Right renal cortex interstitium (tissue), 3 donors: ENCODE measurements at places on chromosomes 3 and 15.

- no peak for DNase-seq
These were observed 40.6 kb downstream of the ITPR1 start for GRCh38 chr3:4533489-4534443.

DNA sequence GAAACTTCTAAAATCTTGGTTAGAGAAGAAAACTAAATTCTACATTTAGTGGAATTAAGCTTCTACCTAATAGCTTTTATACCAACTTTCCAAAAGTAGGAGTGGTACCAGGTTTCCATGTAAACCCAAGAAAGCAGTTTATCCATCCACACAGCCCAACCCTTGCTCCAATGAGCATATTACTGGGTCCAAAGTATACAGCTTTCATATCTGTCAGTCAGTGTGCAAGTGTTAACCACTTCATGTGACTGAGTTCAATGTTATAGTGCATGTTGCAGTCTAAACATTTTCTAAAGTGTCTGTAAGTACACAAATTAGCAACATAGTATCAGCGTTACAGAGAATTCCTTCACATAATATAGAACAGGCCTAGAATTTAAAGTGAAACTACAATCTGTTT lies 73.2 kb downstream of the C3orf70 start:
- DNase-seq, result no peak

DNA sequence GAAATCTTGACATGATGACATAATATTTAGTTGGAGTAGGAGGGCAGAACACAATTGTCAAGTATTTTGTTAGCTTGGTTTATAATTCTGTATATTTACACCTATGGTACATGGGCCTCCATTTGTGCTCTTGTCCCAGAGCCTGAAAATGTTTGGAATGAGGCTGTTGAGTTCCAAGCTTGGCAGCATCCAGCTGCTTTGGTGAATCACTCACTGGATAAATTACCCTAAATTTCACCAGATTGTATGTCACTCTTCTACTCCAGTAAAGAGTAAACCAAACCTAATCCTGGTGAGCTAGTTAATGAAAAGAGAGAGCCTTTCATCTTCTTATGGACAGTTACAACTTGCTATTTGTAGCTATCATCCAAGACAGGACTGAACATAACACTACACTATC lies 928.7 kb downstream of the DIPK2A start:
- DNase-seq, result no peak

DNA sequence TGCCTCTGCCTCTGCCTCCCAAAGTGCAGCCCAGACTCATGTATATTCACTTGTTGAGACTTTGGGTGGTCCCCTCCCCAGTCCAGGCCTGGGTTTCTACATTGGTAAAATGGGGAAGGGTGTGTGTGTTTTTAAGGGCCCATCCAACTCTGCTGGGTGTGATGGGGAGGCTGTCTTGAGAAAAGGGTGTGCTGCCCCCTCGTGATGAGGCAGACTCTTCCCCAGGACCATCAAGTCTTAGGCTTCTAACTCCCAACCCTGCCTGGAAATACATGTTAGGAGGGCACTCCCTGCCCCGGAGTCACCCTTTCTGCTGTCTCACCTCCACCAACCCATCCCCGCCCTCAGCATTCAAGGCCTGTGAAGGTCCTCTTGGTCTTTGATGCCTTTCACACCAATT lies 4.4 kb upstream of the PTPN23 start:
- no peak for DNase-seq
